ENCODE measurements at places on chromosomes 2 and 18.

DNA sequence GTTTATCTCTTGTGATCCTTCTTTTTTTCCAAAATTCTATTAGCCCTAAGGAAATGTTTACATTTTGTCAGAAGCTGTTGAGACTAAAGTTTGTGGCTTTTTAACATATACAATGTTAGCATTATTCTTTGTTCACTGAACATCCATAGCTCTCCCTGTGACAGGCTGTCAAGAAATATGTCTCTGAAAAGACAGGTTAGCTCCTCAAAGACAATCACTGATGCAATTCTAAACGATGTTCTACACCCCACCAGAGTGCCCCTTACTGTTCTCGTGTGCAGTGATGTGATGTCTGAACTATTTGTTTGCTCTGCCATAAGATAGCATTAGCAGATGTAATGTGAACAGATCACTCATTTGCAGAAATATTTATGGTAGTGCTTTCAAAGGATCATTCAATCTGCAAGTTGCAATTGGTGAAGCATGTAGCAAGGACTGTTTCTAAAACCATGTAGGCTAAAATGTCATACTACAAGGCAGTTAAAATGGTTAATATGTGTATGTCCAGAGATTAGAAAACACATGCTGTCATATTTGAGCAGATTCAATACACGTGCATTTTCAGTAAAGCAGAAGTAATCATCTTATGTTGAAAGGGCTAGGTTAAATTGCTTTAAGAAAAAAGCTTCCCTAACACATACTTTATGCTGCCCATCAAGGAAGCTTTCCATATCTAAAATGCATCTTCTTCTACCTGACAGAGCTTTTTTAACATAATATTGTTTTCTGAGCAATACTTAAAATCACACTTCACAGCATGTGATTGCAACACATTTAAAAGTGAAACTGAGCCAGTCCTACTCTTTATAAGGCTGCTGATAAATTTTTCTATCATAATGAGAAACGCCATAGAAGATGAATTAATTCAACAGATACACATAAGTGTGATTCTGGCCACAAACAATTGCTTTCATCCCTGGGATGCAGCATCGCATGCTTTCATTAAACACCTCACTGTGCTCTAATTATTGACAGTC lies 285.7 kb upstream of the UBE2E3 start:
- no peak for DNase-seq

GRCh38 chr18:3885209-3885792 lies 435.3 kb downstream of the TGIF1 start:
- no peak for DNase-seq

- no peak for DNase-seq
Measured at GRCh38 chr18:46345181-46345465, 240.9 kb downstream of the HAUS1 start.

- DNase-seq: no peak
Measured at GRCh38 chr18:11587846-11588245, 21.6 kb upstream of the SLC35G4 start.

GRCh38 chr2:18971628-18972027 lies 382.3 kb upstream of the NT5C1B start:
- no peak for DNase-seq

GRCh38 chr18:40380686-40381439 lies 1574.2 kb upstream of the PIK3C3 start:
- no peak for DNase-seq

GRCh38 chr2:49973436-49973835 lies 819.1 kb upstream of the FSHR start:
- no peak for DNase-seq

DNA sequence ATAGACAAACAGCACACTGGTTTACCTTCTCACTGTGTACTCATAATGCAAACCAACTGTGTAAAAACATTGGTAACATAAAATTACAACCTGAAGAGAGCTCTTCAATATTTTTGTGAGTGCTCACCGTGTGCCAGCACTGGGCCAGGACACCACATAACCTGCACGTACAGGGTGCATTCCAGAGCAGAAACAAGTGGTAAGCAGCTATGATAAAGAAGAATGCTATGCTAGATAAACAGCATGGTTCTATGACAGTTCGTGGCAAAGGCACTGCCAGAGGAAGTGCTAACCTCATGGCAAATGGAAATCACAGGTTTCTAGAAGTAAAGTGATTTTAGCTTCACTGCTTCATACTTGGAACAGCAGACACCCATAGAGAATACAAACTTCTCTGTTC lies 343.5 kb downstream of the MTX2 start:
- DNase-seq: no peak

DNA sequence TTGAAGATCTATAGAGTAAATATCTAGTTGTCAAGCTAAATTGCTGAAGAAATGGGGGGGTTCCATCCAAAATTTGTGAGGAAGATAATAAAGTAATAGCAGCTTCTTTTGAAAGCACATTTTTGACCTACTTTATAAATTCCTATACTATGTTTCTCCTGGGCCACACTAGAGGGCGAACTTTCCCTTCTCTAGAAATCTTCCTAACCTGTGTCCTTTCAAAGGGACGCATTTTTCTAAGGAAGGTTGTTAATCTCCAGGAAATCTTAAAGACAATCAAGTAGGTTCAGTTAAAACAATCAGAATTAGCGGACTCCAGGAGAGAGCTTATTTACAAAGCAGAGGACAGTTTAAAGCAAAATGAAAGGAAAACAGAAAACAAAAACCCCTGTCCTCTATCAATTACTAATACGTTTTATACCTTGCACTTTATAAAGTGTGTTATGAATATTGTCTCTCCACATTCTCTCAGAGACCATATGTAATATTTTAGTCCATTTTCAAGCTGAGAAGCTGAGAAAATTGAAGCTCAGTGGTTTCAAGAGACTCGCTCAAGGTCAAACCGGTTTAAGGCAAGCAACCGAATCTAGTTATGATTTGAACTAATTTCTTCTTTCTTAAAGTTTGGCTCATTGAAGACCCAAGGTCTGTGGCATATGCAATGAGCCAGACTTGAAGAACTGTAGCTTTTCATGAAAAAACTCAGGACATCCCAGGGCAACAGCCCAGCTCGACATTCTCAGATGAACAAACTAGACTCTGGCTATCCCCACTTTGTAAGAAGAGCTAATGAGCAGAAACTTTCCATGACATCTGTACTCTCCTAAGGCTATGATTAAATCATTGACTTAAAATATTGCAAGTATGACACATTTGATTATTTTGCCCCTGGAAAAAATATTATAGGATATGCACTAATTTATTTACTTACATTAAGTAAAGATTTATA lies 273.6 kb downstream of the PAX3 start:
- no peak for DNase-seq

DNA sequence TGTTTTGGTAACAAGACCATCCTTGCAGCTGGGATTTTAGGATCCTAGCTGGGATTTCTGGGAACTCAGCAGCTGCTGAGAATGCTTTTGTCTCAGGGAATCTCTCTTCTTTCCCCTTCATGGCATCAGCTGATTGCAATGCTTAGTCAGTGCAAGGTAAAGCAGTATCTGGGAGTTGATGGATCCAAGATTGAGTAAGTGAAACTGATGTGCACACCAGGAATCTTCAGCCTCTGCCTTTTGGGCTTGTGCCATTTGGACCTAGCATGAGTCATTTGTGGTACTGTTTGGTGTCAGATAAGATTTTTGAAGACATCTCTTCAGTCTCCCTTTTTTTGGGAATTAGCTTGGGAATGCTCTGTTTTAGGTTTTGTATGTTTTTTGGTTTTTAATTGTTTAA lies 363.3 kb upstream of the TFPI start:
- DNase-seq: no peak

GRCh38 chr18:10519366-10519765 lies 6.5 kb upstream of the NAPG start:
- DNase-seq: no peak

- no peak for DNase-seq
Measured at GRCh38 chr2:28976584-28976983, 4.5 kb upstream of the TOGARAM2 start.

DNA sequence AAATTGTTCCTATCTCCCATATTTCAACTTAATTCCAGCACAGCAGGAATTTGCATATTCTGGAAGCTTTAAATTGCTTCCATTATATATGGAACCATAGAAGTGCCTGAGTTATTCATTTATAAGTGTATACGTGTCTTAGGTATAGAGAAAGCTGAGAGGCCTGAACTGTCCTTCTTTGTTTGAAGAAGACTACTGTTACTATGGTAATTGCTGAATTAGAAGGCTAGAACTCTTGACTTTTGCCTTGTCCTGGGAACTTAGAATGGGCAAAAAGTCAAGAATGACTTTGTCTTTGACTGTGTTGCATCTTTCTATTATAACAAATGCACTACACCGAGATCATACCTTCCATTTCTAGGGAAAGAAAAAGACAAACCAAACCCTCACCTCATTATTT lies 15.7 kb downstream of the CAMKMT start:
- DNase-seq: no peak

DNA sequence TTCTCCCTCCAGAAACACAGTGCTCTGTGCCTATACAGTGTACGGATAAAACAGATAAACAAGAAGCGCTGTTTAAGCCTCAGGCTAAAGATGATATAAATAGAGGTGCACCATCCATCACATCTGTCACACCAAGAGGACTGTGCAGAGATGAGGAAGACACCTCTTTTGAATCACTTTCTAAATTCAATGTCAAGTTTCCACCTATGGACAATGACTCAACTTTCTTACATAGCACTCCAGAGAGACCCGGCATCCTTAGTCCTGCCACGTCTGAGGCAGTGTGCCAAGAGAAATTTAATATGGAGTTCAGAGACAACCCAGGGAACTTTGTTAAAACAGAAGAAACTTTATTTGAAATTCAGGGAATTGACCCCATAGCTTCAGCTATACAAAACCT lies 70.7 kb downstream of the TANK start:
- DNase-seq: no peak

DNA sequence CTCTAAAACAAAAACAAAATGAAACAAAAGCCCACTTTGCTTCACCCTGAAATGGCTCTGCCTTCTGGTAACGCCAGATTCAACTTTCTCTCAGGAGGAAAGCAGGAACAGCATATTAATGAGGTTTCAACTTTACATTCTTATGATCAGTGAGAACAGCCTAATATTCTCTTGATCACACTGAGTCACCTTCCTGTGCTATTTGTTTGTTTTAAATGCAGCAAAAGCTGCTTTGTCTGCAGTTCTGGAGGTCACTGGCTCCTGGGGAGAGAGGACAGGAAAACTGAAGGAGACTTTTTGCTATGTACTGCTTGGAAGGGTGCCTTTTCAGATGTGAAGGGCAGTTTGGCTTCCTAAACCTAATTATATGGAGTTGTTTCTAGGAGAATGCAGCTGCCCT lies 48.1 kb downstream of the MAIP1 start:
- no peak for DNase-seq

DNA sequence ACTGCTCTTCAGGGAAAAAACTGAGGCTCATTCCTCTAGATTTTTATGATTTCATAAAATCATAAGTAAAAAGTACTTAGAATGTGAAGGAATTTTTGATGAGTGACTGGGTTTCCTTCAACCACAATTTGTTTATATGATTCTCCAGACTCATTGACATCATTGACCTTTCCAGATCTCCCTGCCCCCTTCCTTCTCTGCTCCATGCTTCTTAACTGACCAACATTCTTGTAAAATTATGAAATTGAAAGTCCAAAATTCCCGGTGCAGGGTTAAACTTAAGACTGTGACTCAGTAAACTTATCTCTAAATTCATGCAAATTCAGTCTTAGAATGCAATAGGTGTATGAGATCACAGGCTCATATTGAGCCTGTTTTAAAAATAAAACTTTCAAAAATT lies 648.9 kb downstream of the TDRD15 start:
- no peak for DNase-seq

DNA sequence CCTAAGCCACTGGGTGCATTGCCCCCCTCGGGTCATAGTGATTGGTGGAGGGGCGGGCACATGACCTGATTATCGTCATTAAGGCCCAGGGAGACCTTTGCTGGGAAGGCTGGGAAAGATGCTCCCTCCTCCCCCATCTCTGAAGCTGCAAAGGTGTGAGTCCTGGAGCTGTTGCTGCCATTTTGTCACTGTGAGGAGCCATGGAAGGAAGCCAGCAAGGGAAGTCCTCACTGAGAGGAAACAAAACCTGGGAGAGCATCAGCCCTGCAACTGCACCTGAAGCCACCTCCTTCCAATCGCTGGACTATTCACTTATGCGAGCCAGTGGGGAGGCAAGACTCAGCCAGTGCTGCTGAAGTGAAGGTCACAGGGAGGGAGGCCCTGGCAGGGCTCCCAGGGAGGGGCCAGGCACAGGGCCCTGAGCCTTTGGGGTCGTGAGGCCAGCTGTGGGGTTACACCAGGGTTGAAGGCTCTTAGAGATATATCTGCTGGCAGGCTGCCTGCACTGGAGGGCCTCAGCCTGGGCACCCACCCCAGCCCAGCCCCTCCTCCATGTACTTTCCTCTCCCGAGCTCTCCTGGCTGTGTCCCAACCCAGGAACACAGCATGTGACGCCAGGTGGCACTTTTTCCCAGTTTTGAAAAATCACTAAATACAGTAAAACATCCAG lies 10.7 kb upstream of the FAHD2A start:
- DNase-seq: no peak

DNA sequence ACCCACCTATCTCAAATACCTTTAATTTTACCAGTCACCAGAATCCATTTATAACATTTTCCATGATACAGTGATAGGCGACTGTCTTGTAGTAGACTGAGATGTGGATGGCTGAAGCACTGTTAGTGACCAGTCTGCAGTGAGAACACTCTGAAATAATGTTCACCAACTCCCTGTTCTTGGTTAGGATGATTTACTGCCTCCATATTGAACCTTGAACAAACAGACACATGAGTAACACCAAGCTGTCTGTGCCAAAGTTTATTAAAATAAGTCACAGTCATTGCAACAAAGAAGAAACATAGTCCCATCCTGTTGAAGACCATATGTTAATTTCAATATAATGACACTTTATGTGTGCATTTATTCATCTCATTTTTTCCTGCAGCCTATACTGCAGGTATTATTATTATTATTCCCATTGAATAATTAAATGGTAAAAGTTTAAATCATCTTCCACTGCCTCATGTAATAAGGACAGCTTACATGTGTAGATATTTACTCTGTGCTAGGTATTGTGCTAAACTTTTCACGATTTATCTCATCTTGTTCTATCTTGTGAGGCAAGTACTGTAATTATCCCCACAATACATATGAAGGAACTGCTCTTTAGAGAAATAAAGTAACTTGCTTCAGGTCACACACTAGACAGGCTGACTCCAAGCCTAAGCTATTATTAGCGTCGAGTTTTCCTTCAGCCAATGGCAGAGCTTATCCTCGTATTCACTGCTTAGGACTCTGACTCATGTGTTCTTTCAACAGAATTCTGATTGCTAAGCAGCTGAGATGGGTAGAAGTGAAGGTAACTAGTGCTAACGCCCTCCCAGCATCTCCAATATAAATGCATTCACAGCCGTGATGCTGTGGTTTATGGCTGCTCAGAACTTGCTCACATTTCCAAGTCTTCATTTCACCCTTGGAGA lies 62.5 kb downstream of the ONECUT2 start:
- DNase-seq: no peak

GRCh38 chr18:39424261-39424660 lies 1858.7 kb upstream of the CELF4 start:
- DNase-seq: no peak

- no peak for DNase-seq
Measured at GRCh38 chr2:166434491-166434890, 58.7 kb upstream of the SCN9A start.
